ENCODE measurements at places on chromosomes 12 and 14. TPM values are rescaled to one million over a fixed set of nuclear protein-coding genes. Genes with fewer than 3 reads are reported as not detected.

Gene DBX2
- not detected for total RNA-seq

Gene ERBB3
- 4.2 TPM for total RNA-seq

Gene HELB
- total RNA-seq, result 2.7 TPM

Gene SLC17A8
- not detected for total RNA-seq

Gene LTB4R2
- 6.7 TPM for total RNA-seq

Gene COA8
- total RNA-seq, result 58.4 TPM

Gene CACNA1C
- total RNA-seq, result 10.7 TPM

Gene ESPL1
- 1.8 TPM for total RNA-seq

Gene PPM1H
- 0.51 TPM for total RNA-seq

Gene ADAMTS20
- not detected for total RNA-seq

Data from pericardium fibroblast (primary cell).